Stimulated activated CD8-positive, alpha-beta memory T cell treated with anti-CD3 and anti-CD28 coated beads, Interleukin-7, amount 100 ng/mL, for 24 hours (primary cell): ENCODE measurements at places on chromosomes 16 and 17.

GRCh38 chr17:74432766-74433391 is 991 bp downstream of the GPRC5C start:
- no peak for DNase-seq

GRCh38 chr16:49644145-49644463 is 211.8 kb downstream of the ZNF423 start:
- no peak for DNase-seq

DNA sequence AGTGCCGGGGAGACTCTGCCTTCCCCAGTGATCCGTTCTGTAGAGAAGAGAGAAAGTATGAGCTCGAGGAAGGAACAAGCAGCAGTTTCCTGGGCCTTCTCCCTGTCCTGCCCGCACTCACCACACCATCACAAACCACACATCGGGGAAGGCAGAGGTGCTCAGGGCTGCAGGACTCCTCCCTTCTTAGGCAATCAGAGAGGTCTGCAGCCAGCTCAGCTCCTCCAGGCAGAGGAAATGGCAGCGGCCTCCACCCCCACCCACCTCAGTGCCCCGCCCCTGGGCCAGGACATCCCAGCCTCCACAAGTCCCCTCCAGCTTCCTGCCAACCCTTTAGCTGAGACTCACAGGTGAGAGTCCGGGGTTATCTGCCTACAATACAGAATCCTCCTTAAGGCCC is 2.0 kb downstream of the ZNF319 start:
- DNase-seq = peak; percentile 28

GRCh38 chr16:19167710-19168370 is at the start of gene SYT17:
Gene SYT17 (plus strand): TSS chr16:19168240. CDS start chr16:19168647, 407 bp downstream.
- peak; percentile 3 for DNase-seq

- DNase-seq = no peak
Observed at GRCh38 chr16:69814561-69814960, 52.4 kb downstream of the WWP2 start.

DNA sequence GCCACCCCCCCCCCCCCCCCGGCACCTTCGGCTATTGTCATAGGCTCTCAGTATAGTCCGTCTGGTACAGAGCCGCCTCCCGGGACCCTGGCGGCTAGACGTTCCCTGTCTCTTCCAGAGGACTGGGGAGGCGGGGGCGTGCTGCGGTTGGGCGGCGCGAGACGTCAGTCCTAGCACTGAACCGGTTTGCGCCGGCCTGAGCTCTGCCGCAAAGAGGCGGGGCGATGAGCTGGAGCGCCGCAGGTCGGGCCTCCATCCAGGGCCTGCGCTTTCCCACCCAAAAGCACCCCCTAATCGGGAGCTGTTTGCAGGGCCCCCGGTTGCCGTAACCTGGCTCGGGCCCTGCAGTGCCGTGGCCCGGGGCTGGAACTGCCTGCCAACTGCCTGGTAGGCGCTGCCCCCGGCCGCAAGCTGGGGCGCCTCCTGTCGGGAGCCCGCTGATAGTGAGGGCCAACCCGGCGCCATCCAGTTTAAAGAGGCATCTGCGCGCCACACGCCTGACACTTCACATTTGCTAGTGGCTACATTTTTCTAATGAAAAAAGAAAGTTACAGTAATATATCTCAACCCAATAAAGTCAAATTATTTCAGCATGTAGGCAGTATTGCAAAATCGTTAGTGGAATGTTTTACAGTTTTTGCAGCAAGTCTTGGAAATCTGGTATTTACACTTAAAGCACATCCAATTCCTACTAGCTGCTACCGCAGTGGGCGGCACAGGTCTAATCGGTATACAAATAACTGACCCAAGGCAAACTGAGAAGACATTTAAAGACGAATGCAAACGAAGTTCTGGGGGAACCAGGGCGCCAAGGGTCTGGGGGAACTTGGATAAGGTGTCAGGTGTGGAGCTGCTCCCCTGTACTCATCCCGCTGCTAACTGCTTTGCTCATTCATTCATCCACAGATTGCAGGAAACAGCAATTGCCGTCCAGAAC is 753 bp upstream of the USP22 start:
- DNase-seq = peak; percentile 96

GRCh38 chr17:80871341-80871740 is 120.3 kb upstream of the CHMP6 start:
- DNase-seq = no peak

- DNase-seq = peak; percentile 78
Observed at GRCh38 chr16:4768549-4769305, 1.8 kb upstream of the ZNF500 start.

- DNase-seq = no peak
Observed at GRCh38 chr17:69878661-69879060, 196.4 kb upstream of the KCNJ16 start.

DNA sequence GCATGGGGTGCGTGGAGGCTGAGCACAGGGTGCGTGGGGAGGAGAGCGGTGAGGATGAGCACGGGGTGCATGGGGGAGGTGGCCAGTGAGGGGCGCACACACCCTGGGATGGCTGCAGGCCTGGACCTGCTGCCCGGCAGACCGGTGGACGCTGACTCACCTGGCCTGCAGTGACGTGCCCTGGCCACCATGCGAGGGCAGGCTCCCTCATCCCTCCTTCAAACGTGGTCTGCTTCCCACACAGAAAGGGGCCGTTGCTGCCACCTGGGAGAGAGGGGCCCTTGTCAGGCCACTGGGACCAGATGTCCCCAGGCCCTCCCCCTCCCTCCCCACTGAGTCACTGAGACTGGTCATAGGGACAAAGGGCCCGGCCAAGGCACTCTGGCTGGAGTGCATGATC is 20.1 kb upstream of the APRT start:
- no peak for DNase-seq

DNA sequence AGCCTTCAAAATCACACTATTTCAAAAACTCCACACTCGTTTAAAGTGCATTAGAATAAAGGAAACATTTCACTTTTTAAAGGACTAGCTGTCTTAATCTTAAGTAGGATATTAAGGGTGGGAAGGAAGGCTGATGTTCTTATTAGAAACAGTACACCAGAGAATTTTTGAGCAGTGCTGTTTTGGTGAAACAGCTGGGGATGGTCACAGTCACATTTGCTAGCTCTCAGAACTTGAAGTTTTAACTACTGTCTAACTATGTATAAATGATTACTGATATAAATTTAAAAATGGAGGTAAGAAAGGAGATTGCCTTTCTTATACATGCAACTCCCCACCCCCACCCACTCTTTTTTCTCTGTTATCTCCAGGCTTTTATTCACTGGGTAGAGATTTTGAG is 38.5 kb upstream of the SLC5A11 start:
- DNase-seq = no peak

GRCh38 chr16:76665571-76666275 is 388.5 kb downstream of the CNTNAP4 start:
- DNase-seq = no peak

DNA sequence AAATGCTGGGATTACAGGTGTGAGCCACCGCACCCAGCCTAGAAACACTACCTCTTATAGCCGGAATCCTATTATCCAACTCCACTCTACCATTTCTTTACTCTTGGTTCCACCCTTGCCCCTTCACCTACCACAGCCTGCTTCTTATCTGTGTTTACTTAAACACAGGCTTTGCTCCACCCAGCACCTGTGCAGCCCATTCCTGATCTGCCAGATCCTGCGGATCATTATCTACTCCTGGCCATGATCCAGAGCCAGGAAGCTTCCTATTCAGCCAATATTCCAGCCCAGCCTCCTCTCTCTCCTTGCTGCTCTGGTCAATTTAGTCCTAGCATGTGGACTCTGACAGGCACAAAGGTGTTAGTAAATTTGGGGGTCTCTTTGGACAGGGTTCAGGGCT is 98.8 kb upstream of the MED13 start:
- DNase-seq = no peak

GRCh38 chr17:27873746-27874145 is 19.4 kb downstream of the LYRM9 start:
- DNase-seq = no peak
